Activated CD4-positive, alpha-beta T cell treated with anti-CD3 and anti-CD28 coated beads, Interleukin-2, amount 10 ng/mL, durations not matched to agents 7 days and 5 days (primary cell): ENCODE measurements at places on chromosomes 5 and 9. TPM values are rescaled to one million over a fixed set of nuclear protein-coding genes. Genes with fewer than 3 reads are reported as not detected.

NTNG2 gene
- total RNA-seq, result 6.6 TPM

RLN2 gene
- 2.0 TPM for total RNA-seq

- DNase-seq, result no peak
Measured at GRCh38 chr9:18829873-18830272, 203.1 kb downstream of the SAXO1 start.

GRCh38 chr5:83400701-83401100 lies 70.8 kb upstream of the VCAN start:
- no peak for DNase-seq

EGFLAM gene
- total RNA-seq, result not detected

DNA sequence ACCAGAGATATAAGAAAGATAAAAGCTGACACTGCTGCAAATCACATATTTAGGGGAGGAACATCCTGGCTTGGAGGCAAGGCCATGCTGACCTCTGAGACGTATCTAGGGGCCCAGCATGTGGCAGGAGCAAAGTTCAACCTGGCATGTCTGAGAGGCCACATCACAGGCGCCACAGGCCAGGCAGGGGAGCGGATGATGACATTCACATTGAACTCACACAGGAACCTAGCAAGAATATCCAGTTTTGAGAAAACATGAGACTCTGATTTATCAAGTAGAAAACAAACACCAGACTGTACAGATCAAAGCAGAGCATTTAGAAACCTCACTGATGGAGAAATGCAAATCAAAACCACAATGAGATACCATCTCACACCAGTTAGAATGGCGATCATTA lies 64.2 kb upstream of the STK32A start:
- DNase-seq, result no peak
